ENCODE measurements at places on chromosomes 4 and X.

- DNase-seq = no peak
Measured at GRCh38 chrX:45788941-45789348, 588.3 kb upstream of the DIPK2B start.

DNA sequence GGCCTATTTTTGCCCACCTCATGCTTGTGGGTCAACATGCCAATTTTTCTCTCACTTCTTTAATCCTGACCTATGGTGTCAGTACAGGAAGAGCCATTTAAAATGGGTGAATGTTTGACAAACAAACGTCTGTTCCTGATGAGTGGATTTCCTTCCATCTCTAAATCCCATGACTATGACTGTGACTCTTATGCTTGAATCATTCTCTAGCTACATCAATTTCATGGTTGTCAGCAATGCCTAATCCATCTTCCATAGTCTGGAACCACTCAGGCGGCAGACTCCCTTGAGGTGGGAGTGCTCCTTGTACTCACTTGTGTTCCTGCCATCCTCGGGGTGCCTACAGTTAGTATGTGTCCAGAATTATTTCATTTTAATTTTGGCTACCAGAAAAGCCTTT lies 194.9 kb upstream of the RPS6KA3 start:
- DNase-seq = no peak

DNA sequence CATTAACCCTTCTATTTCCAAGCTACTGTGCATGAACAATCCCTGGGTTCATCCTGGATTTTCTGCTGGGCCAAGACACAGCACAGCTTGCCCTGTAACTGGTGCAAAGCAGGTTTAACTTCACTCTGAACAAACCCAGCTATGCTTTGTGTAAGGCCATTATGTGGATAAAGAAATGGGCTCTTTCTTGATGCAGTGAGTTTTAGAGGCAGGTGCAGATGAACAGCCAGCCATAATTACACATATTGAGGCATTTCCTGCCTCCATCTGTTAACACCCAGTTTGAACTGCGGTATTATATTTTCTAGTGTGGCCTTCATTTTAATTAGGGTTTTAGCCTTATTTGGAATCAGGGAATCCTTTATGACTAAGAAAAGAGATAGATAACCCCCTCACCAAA lies 68.7 kb upstream of the ARX start:
- DNase-seq = no peak

DNA sequence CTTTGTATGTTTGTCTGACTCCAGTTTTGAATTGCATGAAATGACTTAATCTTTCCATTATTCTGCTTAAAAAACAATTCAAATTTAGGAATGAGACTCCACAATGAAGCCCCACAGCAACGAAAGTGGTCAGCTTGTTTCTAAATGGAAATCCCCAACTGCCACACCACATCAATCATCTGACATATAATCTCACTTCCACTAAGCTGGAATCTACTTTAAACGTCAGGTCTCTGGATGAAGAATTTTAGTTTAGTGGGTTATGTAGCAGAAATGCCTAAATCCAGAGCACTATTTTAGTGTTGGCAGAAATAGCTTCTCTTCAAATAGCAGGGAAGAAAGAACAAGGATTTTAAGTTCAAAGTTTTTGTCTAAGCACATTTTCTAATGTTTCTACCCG lies 1.7 kb upstream of the BMP2K start:
- DNase-seq = no peak

DNA sequence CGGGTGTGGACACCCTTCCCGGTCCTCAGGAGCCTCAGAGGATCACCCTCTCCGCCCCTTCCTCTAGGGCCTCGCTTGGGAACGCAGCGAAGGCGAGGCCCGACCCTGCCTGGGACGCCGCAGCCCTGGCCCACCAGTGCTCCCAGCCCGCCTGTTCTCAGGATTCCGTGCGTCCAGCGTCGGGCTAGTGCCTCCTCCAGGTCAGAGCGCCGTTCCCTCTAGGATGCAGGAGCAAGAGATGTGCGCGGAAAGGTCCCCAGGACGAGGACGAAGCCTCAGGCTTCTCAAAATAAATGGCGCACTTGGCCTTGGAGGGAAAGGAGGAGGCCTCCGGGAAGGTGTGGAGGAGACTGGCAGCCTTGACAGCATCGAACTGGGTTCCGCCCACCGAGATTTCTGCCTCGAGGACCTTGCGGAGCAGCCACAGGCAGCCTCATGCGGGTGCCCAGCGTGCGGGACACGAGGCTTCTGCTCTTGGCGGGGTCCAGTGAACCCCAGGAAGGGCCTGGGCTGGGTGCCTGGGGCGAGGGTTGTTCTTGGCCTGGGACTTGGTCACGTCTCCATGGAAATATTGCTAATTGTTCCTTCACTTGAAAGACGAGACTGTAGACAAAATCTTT lies 35.1 kb downstream of the PITX2 start:
- no peak for DNase-seq

Measured in liver (tissue), 10 donors.